Hematopoietic multipotent progenitor cell treated with erythropoietin and hydrocortisone succinate and interleukin-3 and kit ligand, for 15 days (in vitro differentiated cells): ENCODE measurements at places on chromosomes 7 and 10.

DNA sequence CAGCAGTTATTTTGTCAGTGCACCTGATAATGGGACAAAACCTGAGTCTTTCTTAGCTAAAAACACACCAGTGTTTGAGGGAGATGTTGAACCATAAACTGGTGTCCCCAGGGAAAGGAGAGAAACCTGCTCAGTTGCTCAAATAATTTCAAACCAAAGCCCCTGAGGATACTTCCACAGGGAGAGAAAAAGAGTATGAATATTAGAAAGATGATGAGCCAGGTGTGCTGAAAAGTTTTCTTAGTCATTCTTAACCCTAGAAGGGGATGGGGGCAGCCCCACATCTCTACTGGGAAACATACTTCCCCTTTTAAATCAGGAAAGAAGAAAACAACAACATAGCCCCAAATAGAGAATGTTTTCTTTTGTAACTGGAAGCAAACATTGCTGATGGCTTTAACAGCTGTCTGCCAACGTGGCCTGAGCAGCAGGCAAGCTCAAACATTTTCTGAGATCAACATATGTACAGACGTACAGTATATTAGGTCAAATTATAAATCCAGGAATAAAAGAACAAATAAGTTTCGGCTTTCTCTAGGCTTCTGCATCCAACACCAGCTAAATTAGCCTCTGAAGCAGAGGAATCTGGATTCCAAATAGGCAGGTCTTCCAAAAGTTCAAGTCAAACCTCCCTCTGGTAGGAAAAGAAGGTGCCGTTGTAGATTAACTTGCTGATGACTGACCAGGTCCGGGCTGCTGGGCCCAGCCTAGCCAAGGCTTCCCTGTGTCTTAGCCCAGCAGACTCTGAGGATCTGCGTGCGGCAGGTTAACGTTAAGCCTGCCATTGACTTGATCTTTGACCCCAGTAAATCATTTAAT, 30.5 kb upstream of the FBXW4 start:
- DNase-seq = no peak

DNA sequence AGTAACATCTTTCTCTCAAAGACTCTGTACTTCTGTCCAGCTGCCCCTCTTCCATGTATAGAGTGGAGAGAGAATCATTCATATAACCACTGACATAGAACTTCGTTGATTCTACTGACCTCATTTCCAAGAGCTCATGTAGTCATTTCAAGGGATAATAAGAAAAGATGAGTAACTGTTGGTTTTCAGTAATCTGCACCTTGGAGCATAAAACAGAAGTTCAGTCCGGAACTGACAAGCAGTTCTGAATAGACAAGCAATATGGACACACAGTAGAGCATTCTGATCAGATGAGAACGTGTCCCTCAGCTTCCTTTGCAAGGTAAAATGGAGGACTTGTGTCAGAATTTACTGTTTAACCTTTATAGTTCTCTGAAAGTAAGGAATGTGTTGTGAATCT, 847.1 kb downstream of the REEP3 start:
- no peak for DNase-seq

DNA sequence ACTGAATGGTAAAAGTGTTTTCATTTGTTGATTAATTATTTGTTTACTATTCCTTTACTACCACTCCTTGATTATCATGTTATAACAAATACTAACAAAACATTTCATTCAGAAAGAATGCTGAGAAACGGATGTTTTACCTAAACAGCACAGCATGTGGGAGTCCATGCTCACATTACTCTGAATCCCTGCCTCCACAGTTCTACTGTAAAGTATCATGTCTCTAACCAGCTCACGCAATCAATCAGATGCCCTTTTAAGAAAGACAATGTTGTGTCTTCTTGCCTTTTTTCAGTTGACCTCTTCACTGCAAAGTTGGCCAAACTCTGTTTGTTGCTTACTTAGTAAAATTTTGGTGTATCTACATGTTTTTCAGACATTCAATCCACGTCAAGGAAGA, 232.5 kb upstream of the MDFIC start:
- DNase-seq = no peak

DNA sequence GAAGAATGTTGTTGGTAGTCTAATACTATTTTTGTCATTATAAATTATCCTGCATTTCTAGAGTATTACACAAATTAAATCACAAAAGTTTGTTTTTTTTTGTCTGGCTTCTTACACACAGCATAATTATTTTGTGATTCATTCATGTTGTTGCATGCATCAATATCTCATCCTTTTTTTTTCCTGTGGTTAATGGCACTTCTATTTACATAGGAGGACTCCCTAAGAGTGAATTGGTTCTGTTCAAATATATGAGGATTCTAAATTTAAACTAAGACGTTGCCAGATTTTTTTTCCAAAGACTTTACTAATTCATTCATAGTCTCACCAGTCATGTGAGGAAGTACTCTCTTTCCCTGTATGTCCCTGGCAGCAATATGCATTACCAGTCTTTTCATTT, 303.3 kb downstream of the GPR37 start:
- no peak for DNase-seq

DNA sequence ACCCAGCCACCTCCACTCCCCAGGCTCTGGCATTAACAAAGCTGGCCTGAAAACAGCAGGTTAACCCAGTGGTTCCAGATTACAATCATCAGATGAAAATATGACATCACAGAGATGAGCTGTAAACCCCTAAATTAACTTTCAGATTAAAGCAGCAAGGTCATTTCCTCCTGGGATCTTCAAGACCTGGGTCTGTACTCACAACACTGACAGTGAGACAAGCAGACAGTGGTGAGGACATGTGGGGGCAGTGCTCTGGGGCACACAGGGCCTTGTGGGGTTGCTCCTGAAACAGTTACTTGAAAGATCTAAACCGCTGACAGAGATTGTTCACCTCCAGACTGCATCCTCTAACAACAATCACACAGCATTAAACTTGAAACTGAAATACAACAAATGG, 134.1 kb downstream of the ZNF438 start:
- no peak for DNase-seq

- DNase-seq = no peak
Observed at GRCh38 chr10:55747244-55747643, 613.8 kb downstream of the ZWINT start.

- DNase-seq = no peak
Observed at GRCh38 chr7:64879086-64879730, 23.9 kb upstream of the ZNF273 start.

DNA sequence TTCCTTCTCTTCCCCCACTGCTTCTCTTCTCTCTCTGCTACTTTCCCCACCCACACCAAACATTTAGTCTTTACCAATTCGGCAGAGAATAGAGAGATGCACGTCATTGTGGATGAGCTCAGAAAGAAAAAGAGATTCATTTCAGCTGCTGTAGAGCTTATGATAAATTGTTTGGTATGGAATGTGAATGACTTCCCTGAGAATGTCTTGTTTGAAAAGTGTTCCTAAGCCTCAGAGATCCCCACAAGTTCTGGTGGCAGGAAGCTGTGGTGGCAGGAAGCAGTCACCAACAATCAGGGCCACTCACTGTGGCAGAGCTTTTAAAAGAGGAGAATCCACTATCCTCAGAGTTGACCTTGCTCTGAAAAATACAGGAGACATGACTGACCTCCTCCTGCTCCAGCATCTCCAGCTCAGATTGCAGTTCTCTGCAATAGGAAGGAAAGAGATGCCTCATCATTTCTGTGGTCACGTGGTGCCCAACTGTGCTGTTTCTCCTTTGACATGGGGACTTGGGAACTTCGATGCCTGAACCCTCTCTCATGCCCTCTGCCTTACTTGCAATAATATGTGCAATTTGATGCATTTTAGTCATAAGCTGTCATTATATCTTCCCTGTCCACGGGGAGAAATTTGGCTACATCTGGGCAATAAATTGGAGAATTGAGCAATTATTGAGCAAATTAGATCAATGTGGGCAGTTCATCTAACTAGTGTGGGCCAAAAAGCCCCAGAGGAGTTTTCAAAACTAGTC, 76.5 kb downstream of the BMPER start:
- no peak for DNase-seq

GRCh38 chr7:25889765-25890164, 262.2 kb upstream of the NFE2L3 start:
- DNase-seq = no peak

DNA sequence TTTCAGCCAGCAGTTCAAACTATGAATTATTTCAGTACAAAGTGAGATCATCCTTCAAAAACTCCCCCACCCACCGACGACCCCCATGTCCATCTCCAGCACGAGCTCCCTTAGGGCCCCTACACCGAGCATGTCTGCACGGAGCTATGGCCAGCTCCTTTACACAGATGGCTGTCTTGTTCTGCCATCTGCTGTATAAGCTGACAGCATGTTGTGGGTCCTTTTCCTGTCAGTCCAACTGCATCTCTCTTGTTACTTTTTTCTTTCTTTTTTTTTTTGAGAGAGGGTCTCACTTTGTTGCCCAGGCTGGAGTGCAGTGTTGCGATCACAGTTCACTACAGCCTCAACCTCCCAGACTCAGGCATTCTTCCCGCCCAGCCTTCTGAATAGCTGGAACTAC, 21.6 kb downstream of the NPC1L1 start:
- no peak for DNase-seq

GRCh38 chr7:154342971-154343633, 290.9 kb downstream of the DPP6 start:
- no peak for DNase-seq

- peak; percentile 56 for DNase-seq
Observed at GRCh38 chr10:124539935-124540641, 78.5 kb downstream of the LHPP start.

DNA sequence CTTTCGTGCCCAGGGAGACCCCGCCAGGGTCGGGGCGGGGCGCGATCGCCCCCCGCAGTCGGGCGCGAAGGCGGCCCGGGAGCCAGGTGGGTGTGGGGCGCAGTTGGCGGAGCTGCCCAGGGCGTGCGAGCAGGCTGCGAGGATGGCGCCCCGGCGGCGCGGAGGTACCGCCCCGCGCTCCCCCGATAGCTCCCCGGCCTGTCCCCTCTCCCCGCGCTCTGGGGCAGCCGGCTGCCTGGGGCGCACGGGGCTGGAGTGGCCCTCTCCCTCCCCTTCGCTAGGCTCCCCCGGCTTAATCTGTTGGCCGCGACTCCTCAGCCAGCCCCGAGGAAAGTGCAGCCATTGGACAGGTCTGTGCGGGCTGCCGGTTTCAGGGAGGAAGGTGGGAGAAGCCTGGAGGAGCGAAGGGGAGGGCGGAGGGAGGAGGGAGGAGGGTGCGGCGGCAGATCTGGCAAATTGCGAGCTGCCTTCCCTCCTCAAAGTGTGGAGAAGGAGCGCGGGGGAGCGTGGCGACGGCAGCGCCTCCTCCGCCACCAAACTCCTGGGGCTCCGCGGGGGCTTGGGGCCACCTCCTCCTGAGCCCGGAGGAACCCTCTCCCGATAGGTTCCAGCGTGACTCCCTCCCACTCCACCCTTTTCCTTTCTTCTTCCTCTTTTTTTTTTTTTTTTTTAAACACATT, 361 bp upstream of the PLXDC2 start:
- no peak for DNase-seq

DNA sequence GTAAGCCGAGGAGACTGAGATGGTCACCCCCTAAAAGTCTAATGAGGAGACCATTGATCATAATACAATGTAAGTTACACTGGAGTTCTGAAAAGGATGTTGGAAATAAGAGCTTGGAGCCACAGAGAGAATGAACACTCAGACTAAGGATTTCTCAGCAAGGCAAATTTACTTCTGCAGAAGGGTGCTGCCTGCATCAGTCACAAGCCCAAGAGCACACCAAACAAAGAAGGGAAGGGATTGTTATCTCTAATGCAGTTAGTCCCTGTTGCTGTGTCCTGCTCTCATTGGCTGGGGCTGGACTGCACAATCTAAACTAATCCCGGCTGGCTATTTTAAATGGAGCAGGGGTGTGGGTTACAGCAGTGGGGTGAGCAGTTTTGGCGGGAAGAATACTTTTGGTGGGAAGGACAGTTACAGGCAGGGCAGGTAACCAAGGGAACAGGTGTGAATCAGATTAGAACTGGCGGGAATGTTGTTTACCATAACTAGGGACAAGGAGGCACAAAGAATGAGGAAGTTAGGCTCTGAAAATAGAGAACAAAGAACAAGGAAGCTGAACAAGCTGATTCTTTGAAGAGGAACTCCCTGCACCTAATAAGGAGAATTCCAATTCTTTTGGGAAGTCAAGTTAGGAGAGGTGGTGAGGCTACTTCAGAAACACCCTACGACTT, 30.3 kb upstream of the TRIM24 start:
- no peak for DNase-seq
